Dermis blood vessel endothelial cell (primary cell): ENCODE measurements at places on chromosomes 1 and 21.

DNA sequence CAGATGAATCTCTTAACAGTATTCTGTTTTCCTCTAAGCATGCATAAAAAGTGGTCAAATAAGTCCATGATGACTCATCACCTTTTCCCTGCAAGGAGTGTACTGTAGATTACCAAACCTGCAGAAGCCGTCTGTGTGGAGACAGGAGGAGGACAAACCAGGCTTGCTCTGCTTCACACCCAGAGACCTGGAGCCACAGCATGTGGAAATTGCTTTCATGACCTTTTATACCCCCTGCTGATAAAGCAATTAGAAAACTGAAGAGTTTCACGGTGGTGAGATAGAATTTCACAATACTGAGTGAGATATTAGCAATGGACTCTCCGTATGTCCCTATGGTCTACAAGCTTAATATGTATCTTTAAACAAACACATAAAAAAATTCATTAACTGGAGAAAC, 9.4 kb downstream of the CORT start:
- DNase-seq = peak; percentile 68

DNA sequence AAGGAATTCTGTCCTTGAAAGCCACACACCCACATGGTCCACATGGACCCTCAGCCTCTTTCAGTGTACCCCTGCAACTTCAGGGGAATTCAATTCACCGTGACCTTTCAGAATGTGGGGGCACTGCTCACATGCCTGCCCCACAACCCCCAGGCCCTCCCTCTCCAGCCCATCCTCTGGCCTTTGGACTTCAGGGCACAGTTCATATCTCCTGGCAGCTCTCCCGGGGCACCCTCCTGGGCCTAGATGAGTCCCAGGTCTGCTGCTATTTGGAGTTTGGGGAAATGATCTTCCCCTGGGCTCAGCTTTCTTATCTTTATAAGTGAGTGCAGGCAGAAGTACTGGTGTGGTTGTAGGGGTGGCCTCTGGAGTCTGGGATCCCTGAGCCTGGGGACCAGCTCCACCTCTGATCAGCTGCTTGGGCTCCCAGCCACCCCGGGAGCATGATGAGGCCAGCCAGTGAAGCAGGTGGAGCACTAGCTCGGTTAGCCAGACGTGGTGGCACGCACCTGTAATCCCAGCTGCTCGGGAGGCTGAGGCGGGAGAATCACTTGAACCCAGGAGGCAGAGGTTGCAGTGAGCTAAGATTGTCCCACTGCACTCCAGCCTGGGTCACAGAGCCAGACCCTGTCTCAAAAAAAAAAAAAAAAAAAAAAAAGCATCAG, 15.8 kb downstream of the C1orf167 start:
- DNase-seq = no peak

GRCh38 chr1:198845271-198845670, 206.4 kb downstream of the PTPRC start:
- DNase-seq = no peak

- DNase-seq = no peak
These were observed 8.0 kb upstream of the FAM20B start for GRCh38 chr1:179017383-179018326.

DNA sequence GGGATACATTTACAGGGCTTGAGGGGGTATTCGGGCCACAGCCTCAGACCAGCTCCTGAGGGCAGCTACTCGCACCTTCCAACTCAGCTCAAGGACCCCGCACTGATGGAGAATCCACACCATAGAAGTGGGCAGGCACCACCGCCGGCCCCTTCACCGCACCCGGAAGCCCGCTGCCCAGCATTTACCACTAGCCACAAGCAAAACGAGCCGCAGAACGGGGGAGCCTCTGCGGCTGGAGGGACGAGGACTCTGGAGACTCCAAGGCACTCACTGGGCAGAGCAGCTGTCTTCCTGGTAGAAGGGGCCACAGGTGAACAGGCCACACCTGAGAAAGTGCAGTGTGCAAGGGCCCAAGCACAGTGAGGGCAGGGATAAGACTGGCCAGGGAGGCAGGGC, 5.4 kb downstream of the UBE2J2 start:
- DNase-seq = no peak

- DNase-seq = no peak
These were observed at the start of gene KCNJ9 for GRCh38 chr1:160081261-160081936. KCNJ9 (plus strand) TSS chr1:160081538; CDS start chr1:160084031, 2,493 bp downstream.

DNA sequence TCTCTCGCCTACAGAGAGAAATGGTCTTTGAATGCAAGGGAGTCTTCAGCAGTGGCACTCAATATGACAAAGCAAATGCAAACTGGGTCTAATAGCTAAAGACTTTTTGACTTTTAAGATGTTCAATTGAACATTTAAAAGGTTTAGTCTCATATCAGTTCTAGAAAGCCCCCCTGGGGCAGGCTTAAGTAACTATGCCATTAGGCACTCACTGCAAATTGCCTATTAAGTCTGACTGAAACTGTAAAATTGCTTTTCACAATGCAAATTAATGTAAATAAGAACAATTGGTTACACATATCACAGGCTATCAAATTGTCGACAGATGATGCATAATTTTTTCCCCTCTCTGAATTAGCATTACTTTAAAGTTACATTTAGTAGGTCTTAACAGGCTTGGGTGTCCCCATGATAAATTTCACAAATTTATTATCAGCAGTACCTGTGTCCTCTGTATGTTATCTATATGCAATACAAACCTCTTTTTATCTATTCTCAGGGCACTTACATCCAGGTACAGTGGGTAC, 329.1 kb downstream of the LRRIQ3 start:
- DNase-seq = no peak

DNA sequence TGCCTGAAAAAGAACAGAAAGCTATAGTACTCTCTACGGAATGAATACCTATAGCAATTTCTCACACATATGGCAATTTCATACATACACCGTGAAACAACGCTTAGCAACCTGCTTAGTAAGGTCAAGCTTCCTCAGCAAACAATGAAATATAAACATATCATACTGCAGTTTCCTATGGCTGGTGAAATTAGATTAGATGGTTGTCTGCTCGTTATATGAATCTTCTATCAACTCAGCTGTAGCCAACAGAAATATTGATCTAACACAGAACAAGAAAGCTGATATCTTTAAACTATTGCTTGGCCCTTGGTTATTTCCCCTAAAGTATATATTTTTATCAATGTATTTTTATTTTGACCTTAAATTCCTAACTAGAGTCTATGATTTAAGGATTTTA, 187.8 kb downstream of the SLC44A5 start:
- peak; percentile 7 for DNase-seq
